Neural crest cell (in vitro differentiated cells): ENCODE measurements at places on chromosomes 6 and 20. TPM values are rescaled to one million over a fixed set of nuclear protein-coding genes. Genes with fewer than 3 reads are reported as not detected.

RAMACL gene
- total RNA-seq = 0.70 and 0.98 TPM in 2 replicates

TFAP2A gene
- total RNA-seq = 8.2 and 9.6 TPM in 2 replicates

DNA sequence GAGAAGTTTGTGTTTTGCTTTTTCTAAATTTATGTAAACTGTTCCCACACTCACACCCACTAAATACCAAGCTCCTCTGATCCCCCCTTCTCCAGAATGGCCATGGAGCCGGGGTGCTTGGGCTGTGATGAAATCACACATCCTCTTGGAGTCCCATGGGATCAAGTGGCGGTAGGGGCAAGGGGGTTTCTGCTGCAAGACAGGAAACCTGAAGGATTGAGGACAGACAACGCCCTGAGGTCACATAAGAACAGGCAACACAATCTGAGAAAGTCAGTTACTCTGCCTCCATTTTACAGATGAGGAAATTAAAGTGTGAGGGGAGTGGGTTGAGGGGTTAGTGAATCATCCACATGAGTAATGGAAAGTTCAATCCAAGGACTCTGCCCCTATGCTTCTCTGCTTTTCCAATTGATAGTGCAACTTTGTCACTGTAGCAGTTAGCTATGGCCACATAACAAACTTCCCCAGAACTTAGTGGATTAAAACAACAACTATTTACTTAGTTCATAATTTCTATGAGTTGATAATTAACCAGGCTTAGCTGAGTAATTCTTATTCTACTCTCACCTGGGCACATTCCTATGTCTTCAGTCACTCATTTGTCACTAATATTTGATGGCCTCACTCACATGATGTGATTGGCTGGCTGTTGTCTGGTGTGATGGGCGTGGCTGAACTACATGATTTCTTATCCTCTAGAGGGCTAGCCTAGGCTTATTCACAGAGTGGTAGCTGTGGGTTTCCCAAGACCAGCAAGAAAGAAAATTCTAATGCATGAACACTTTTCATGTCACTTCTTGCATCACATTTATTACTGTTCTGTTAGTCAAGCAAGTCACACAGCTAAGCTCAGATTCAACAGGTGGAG is 311.1 kb upstream of the RNF24 start:
- no peaks in the 10 kb centered on the region for H3K27me3 ChIP-seq
- H3K4me1 ChIP-seq = no peaks in the 10 kb centered on the region
- no peaks in the 10 kb centered on the region for H3K36me3 ChIP-seq
- no peak overlapping the region for H3K4me3 ChIP-seq

SNRPB gene
- total RNA-seq = 385 and 391 TPM in 2 replicates
